ENCODE measurements at places on chromosomes 16 and 17. TPM values are rescaled to one million over a fixed set of nuclear protein-coding genes. Genes with fewer than 3 reads are reported as not detected.

- peak; percentile 67 for DNase-seq
Measured at GRCh38 chr17:4004517-4005295, 40.5 kb upstream of the ATP2A3 start.

- DNase-seq = no peak
Measured at GRCh38 chr17:49494399-49494985, 601 bp upstream of the NGFR start.

GRCh38 chr16:60655514-60656153 lies 1380.6 kb downstream of the CDH8 start:
- no peak for DNase-seq

DNA sequence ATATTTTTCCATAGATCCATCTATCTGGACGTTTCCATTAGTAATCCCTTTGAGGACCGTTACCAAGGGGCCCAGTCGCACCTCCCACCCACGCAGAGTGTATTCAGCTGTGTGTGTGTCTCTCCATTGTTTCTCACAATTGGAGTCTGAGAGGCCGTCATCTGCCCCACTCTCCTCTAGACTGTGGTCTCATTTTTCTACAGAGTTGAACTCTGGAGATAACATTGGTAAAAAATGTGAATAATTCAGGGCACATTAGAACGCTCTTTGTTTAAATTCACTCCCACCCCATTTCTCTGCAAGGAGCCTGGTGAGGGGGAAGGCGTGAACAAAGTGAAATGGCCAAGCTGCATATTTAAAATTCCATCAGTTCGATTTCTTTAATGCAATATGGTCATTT lies 333.1 kb upstream of the MAF start:
- DNase-seq = no peak

DNA sequence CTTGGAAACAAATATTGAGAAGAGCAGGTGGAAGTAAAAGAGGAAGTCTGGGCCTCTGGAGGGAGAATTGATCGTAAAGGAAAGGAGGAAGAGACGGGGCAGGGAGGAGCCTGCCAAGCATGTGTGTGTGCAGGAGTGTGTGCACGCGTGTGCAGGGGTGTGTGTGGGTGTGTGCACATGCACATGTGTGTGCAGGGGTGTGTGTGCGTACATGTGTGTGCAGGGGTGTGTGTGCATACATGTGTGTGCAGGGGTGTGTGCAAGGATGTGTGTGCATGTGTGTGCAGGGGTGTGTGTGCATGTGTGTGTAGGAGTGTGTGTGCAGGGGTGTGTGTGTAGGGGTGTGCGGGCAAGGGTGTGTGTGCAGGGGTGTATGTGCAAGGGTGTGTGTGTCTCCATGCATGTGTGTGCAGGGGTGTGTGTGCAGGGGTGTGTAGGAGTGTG lies 10.0 kb downstream of the CEP295NL start:
- DNase-seq = no peak

DNA sequence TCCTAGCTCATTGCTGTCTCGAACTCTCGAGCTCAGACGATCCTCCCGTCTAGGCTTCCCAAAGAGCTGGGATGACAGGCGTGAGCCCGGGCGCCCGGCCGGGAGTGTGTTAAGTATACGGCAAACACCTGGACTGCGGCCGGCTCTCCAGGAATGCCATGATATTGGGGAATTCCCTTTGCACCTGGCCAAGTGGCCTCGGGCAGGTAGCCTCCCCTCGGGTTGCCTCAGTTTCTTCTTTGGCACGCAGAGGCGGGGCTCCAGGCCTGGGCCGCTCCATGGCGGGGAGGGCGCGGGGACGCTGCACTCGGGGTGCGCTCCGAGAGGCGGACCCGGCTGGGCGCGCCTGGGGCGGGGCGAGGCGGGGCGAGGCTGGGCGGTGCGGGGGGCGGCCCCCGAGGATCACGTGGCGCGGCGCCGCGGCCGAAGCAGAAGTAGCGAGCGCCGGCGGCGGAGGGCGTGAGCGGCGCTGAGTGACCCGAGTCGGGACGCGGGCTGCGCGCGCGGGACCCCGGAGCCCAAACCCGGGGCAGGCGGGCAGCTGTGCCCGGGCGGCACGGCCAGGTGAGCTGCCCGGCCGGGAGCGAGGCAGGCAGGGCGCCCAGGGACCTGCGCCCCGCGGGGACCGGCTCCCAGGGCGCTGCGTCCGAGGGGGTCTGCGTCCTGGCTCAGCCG lies at the start of gene PLCG2:
Gene PLCG2 (plus strand): TSS at position 431 of the 675 bp plus-strand sequence. CDS start 6,699 bp downstream, outside the sequence.
- DNase-seq = peak; percentile 85

Gene ZG16
- total RNA-seq = not detected

Gene MPO
- total RNA-seq = not detected

Gene HOXB7
- total RNA-seq = 13.2 TPM

All from Daoy (cell line).